Fibroblast of skin of back (primary cell): ENCODE measurements at places on chromosomes 11 and 22.

DNA sequence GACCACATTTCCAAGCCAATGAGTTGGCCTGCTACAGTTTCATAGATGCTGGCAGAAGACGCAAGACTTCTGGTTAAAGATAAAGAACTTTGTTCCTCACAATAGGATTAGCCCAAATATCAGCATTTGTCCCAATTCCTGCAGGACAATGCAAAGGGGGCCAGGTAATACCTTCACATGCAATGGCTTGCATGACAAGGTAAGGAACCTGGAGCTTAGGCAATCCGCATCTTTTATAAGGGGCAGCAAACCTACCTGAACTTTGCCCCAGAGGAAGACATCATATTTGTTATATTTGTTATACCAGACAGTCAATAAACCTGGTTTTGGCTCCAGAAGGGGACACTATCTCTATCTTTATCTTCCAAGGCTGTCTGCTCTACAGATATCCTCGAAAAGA lies 5.3 kb downstream of the P2RY6 start:
- DNase-seq, result no peak

DNA sequence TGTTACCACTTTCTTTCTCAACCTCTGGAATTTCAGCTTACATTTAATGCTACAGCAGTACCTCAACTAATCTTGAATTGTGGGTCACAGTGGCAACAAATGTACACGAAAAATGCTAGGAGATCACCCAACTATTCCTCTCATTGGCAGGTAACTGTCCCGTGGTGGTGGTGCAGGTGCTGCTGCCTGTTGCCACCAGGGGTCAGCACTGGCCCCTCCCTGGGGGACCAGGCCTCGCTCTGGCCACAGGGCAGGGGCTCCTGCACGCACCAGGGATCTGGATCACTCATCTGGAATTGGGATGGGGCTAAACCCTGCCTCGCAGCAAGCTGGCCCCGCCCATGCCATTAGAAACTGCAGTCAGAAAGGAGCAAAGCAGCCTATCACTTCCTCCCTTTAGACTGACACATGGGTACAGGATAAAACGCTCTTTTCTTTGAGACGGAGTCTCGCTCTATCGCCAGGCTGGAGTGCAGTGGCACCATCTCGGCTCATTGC lies 6.9 kb upstream of the POLDIP3 start:
- peak; percentile 86 for DNase-seq

DNA sequence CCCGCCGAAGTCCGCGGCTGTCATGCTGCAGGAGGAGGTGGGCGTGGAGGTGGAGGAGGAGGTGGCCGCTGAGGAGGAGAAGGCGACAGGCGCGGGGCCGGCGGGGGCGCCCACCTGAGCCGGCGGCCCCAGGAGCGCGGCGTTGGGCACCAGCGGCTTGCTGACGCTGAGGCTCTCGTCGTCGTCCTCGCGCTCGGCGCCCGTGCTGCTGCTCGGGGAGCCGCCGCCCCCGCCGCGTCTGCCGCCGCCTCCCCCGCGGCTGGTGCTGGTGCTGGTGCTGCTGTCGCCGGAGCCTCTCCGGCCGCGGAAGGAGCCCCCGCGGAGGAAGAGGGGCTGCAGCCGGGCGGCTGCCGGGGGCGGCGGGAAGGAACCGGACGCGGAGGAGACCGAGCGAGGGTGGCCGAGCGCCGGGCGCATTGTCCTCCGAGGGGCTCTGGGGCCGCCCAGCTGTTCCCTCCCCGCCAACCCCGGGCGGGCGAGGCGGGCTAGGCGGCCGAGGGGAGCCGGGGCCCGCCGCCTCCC lies 388 bp downstream of the TMEM121B start:
- DNase-seq, result peak; percentile 15

DNA sequence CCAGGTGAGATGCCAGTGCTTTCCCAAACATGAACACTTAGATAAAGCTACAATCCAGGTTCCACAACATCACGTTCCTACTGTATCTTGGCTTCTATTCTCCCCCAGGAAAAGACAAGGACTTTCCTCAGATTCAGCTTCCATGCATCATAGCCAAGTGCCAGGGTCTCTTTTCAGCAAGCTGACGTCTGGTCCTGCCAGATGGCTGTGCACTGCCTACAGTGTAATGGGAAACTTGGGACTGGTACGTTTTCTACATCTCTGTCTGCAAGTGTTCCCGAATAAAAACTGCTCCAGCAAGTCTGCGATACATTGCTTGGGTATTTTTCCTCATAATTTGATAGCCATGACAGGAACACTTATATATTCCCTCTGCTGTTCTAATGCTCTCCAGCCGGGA lies 412.5 kb downstream of the FAM181B start:
- no peak for DNase-seq

GRCh38 chr11:119361056-119361787 lies 14.7 kb upstream of the MFRP start:
- peak; percentile 75 for DNase-seq

DNA sequence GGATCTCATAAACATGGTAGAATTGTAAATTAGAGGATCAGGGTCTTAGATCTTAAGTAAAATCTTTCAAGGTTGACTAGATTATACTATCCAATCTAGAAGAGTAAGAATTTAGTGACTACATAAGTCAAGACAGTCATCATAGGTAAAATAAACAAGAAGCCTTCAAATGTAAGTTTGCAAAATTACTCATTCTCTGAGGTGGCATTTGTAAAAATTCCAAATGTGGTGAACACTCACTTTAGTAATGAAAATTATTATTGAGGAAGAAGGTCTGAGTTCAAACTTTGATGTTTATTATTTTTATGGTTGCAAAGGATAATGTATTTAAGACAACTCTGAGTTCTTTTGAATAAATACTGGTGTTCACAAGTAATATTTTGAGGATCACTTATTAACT lies 4.6 kb downstream of the HYLS1 start:
- peak; percentile 75 for DNase-seq

DNA sequence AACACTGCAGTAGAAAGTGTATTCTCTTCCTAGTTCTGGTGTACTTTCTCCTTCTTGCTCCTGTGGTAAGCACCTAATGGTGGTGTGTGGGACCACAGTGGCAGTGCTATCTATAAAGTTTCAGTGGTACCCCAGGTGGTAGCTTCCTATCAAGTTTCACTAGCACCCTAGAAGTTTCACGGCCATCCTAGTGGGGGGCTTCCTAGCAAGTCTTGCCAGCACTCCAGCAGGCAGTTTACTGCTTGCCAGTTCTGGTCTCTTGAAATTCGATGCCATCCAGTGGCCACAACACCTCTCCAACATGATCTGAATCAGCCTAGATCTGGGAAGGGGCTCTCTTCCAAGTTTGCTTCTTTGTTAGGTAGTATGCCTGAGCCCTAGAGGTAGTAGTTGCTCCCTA lies 229.6 kb downstream of the SWAP70 start:
- no peak for DNase-seq

- peak; percentile 95 for DNase-seq
These were observed 7.3 kb upstream of the AHNAK start for GRCh38 chr11:62553839-62554361.

DNA sequence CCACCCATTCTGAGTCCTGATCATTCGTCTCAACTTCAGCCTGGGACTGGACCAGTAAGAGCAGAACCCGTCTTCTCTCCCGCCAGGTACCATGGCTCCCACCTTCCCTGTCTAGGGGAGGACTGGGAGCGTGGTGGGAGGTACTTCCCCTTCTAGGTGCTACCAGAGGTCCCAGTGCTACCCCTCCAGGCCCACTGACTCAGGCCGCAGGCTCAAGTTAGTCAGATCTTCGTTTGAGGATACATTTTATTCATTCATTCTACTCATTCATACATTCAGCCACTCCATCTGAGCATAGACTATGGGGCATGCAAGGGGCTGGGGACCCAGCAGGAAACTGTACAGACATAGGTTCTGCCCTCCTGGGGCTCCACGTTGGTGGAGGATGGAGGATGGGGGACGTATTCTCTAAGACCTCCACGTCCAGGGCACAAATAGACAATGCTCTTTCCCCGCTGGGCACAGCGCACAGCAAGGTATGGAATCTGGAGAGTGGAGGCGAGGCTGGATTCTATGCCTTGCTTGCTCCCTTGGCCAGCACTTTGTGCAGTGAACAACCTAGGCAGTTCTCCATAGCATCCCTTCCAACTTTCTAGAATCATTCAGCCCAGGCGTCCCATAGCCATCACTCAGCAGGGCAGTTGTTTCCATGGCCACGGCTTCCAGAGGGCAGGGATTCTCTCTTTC lies 1.0 kb upstream of the RAB3IL1 start:
- DNase-seq, result no peak

GRCh38 chr11:78228467-78228866 lies 39.7 kb downstream of the USP35 start:
- DNase-seq, result peak; percentile 36

DNA sequence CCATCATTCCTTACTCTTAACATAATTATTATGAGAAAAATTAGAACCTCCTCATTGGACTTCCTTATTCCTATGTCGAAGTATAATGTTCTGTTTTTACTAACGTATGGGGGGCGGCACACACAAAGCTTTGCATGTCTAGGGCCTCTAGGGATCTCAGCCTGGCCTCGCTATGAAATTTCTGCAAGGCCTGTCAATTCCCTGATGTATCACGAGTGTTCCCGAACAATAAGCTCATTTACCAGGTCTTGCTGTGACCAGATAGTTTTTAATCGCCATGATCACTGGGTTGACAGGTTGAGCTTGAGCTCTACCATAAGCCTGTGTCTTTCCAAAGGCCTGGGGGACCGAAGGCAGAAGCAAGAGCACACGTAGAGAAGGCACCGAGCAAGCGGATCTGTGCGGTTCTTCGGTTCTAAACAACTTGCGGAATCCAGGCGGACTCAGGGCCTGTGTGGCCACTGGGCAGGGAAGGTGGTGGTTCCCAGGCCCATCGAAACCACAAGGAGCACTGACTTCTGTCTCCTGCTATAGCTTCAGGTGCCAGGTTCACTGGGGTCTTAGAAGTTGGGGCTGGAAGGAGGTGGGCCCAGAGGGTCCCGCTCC lies 10.4 kb upstream of the FXYD2 start:
- DNase-seq, result no peak

DNA sequence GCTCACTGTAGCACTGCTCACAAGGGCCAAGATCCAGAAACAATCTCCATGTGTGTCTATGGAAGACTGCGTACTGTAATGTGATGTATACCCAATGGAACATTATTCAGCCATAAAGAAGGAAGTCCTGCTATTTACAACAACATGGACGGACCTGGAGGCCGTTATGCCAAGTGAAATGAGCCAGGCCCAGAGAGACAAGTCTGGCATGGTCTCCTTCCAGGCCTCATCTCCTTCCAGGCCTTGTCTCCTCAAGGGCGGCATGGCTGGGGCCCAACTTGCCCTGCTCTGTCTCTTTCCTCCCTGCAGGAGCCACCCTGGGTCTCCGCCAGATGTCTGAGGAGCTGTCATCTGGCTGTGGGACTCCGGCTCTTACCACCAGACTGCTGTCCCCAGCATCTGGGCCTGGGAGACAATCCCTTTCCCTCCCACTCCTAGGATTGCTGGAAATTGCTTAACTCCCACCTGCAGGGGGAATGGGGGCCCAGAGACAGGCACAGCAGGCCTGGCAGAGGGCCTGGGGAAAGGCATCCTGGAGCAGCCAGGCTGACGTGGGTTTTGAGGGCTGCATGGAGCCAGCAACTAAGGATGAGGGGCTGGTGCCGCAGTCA lies 1326.6 kb downstream of the TBC1D22A start:
- DNase-seq, result no peak

DNA sequence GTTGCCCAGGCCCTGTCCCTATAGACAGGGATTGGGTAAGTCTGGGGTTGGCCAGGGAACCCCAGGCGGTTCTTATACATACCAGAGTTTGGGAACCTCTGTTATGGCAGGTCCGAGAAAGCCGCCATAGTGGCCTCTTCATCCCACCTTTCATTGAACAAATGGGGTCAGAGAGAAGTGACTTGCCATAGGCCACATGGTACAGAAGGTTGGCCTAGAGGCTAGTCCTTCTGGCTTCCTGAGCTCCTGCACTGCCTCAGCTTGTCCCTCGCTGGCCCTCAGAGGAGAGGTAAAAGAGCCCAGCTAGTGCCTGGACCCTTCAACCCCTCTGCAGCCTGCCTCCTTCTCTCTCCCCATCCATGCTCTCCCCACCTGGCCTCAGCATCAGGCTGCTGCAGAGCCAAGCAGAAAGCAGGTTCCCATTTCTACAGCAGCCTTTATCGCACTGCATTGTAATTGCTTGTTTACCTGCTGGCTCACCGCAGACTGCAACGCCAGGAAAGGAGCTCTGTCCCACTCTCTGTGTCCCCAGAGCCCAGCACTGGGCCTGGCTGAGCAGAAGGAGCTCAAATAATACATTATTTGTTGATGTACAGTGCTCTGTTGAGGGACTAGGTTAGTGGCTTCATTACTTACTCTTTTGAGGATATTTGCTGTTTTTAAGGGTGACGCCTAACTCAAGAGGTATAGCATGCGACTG lies 103.6 kb downstream of the TRIM29 start:
- DNase-seq, result no peak

GRCh38 chr11:126723665-126724045 lies 276.9 kb downstream of the KIRREL3 start:
- no peak for DNase-seq

GRCh38 chr11:224424-224823 lies 11.7 kb downstream of the SIRT3 start:
- DNase-seq, result no peak

DNA sequence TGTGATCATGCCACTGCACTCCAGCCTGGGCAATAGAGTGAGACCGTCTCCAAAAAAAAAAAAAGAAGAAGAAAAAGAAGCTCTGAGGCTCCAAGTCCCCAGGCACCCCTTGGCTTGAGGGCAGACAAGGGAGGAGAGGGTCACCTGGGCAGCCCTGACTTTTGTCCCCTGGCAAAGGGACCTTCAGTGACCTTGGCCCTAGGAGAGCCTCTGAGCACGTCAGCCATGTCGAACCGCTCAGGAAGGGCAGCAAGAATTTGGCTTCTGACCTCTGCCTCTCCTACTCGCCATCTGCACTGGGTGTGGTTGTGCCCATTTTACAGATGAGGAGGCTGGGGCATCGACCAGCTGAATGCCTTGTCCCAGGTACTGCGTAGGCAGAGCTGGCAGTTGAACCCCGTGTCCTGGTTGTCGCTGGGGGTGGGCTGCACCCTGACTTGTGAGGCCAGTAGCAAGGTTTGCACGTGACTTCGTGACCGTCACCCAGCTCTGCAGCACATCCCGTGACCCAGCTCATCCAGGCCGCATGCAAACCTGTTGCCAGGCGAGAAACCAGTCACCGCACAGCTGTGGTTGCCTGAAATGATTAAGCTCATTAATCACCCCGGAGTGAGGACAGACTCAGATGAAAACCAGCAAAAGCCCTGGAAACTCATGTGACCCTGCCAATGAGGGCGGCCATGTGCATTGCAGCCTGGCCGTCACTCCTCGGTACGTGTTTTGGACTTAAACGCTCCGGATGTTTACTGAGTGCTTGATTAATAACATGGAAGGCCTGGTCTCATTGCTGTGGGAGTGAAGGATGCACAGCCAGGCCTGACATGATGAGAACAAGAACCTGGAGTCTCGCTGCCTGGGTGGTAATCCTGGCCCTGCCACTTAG lies 47.7 kb upstream of the PPP6R3 start:
- peak; percentile 50 for DNase-seq
